RPMI8226 (cell line): ENCODE measurements at places on chromosomes 7 and 10.
A peak's percentile ranks its signal among the peaks of the same experiment; 100 is the strongest.

DNA sequence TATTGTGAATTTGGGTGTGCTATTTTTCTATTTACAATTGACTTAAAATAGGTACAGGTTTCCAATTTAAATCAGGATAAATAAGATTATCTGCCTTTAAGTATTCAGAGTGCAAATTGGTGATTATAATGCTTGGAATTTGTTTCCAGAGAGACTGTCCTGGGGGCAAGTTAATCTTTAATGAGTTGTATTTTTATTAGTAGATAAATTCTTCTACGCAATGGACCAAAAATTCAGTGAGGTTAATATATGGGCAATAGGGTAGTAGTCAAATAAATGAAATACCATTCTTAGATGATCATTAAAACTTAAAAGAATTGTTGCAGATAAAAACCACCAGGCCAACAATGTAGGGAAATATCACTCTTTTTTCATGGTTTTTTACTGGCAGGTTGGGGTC, 3.4 kb downstream of the BICC1 start:
- DNase-seq, result no peak

DNA sequence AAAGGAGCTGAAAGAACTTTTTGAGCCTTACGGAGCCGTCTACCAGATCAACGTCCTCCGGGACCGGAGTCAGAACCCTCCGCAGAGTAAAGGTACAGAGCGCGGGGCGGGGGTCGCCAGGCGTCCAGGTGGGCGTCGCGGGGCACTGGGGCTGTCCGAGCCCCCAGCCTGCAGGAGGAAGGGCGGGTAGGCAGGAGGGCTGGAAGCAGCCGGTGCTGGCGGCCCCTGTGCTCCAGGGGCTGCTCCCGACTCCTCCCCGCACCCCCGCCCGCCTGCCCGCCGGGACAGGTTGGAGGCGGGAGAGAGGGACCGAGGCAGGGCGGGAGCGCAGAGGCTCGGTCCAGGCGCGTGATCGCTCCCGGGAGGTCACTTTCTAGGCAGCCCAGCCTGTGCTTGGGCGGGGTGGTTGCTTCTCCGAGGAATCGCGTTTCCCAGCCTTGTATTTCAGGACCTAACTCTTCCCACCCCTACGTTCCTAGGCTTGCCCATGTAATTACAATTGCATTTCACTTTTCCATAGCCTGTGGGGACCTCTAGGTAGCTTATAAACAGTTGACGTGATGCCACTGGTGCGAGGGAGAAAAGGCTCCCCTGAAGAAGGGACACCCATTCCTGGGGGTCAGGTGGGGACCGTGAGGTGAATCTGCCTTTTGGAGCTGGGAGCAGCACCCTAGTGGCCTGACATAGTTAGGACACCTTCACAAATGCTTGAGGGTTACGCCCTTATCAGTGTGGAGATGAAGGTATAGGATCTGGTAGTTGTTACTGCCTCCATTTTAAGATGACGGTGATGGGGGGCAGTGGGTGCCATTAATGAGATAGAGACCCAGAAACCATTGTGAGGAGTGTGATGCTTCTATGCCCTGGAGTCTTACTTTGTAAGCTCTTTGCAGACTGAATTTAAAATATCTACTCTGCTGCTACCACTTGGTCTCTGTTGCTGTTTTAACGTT, 148.2 kb downstream of the CELF2 start:
- DNase-seq, result peak; percentile 86

DNA sequence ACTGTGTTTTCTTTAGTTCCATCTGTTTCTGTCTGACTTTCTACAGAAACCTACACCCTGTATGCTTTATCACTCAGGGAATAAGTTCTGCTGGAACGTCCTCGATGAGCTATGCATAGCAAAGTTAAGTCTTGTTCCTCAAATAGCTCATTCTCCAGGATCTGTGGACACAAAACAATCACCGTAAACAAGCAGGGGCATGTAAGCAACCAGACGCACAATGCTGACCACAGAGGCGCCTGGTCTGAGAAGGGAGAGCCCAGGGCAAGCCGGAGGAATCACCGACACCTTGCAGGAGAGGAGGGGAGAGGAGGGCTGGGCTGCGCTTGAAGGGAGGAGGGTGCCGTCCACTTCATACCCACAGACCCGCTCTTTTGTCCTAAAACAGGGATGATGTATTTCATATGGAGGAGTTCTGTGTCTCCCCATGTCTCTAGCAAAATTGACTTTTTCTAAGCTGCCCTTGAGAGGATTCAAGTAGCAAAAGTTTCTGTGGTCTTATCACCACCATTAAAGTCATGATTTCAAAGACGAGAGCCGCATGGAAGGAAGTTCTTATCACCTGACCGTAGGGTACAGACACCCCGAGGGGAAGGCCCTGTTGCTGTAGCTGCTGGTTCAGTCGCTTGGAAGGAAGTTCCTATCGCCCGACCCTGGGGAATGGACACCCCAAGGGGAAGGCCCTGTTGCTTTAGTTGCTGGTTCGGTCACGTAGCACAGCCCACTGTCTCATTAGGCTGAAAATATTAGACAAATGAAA, 14.3 kb downstream of the CALML3 start:
- DNase-seq, result no peak

DNA sequence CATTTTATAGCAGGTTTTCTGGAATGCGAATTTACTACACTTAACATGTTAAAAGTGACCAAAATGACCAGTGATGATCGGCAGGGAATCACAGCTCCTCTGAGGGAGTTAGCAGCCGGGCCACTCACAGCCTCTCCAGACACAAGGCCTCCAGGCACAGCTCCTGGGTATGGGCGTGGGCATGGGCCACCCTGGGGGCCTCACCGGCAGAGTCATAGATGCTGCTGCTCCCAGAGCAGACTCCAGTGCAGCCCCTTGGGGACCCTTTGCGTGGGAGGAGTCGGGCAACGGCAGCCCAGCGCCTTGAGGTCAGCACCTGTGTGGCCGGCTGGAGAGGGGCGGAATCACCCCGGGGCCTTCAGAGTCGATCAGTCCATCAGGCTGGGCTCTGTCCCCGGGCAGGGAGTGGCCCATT, 8.6 kb downstream of the KNDC1 start:
- no peak for DNase-seq

DNA sequence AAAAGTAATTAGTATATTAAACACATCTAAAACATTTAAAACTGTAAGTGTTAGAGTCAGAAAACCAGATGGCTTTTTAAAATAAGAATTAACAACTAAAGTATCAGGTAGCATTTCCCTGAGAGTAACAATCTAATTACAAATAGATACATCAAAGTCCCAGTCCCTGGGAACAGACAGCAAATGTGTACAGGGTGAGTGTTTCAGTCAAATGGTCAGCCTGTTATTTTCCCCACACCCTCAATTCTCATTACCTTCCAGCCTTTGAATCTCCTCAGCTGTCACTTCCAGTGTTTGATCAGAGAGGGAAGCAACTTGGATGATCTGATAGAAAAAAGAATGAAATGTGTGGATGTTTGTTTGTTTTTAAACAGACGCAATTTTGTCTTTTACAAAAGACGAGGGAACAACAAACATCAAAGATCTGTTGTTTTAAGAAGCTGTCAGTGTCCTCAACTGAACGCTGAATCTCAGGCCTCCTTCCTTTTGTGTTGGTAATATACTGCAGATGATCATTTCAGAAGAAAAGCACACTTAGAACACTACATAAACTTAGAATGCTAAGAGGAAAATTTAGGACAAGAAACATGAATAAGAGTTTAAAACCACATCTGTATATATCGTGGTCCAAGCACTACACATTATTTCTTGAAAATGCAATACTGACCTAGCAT, 29.8 kb downstream of the CEP41 start:
- no peak for DNase-seq

- no peak for DNase-seq
Measured at GRCh38 chr10:21264271-21264670, 261.2 kb downstream of the SKIDA1 start.

- DNase-seq, result no peak
Measured at GRCh38 chr10:70901276-70901878, 13.0 kb upstream of the PCBD1 start.

DNA sequence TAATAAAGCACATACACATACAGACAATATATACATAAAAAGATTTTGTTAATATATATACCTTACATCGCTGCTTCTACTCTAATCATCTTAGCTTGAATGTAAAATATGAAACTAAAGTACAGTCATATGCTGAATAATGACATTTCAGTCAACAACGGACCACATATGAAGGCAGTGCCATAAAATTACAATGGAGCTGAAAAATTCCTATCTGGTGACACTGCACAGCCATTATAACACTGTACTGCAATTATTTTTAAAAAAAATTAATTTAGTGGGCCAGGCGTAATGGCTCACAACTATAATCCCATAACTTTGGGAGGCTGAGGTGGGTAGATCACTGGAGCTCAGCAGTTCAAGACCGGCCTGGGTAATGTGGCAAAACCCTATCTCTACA, 122.3 kb downstream of the JMJD1C start:
- no peak for DNase-seq

GRCh38 chr10:109430043-109430760, 493.1 kb downstream of the XPNPEP1 start:
- no peak for DNase-seq

DNA sequence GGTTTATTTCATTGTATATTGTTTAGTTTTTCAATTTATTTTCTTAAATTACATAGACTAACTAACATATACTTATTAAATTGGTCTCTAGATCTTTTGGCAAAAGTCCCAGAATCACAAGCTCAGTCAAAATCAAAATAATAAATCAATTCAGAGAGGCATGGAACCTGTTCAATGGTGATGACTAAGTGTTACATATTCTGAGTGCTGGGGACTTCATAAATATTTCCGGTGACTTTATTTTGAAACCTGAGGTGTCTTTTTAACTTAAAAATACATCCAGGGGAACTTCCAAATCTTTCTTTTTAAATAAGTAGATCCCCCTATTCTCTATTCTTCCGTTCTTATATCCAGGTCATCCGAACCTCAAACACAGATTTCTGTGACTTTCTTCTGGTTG, 89.6 kb upstream of the ZNF804B start:
- DNase-seq, result no peak
